ENCODE measurements at places on chromosomes 5 and 9.

- no peak for DNase-seq
Measured at GRCh38 chr5:38607930-38608564, 51.6 kb upstream of the LIFR start.

DNA sequence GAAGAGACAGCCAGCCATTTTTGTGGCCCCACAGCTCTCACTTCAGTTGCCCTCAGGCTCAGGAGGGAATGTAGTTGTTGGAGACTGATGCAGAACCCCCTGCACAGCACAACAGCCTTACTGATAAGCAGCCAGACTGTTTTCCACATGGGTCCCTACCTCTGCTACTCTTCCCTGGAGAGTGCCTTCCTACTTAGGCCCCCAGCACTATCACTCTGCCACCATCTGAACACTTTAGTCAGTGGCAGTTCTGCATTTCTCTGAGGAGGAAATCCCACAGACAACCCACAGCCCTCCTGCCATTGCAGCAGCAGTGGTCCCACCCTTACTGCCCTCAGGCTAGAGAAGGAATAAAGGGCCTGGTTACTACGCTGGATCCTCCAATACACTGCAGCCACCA, 61.8 kb upstream of the PTPRD start:
- DNase-seq = no peak

DNA sequence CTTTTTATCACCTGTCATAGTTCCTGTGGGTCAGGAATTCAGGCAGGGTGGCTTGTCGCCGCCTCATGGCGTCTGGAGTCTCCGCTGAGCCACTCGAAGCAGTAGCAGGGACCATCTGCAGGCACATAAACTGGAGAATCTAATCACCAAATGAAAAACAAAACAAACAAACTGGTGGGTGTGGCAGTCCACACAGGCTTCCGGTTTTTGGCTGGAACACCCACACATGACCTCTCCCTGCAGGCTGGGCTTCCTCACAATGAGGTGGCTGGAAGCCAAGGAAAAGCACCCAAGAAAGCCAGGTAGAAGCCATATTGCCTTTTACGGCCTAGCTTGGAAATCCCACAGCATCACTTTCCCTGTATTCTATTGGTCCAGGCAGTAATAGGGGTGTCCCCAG, 197.0 kb downstream of the SYK start:
- no peak for DNase-seq

DNA sequence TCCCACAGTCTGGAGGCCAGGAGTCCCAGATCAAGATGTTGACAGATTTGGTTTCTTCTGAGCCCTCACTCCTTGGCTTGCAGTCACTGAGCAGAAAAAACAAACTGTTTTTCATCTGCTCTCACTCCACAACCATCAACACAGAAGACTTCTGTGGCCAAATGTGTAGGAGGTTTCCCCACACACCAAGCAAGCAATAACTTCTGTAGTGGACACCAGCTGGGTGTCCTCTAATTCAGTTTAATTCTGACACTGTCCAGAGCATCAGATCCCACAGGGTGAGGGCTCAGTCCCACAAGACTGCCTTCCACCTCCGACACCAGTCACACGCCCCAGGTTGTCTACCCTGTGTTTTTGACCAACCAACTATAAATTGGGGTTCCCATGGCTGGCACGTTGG, 209.9 kb downstream of the AOPEP start:
- no peak for DNase-seq

DNA sequence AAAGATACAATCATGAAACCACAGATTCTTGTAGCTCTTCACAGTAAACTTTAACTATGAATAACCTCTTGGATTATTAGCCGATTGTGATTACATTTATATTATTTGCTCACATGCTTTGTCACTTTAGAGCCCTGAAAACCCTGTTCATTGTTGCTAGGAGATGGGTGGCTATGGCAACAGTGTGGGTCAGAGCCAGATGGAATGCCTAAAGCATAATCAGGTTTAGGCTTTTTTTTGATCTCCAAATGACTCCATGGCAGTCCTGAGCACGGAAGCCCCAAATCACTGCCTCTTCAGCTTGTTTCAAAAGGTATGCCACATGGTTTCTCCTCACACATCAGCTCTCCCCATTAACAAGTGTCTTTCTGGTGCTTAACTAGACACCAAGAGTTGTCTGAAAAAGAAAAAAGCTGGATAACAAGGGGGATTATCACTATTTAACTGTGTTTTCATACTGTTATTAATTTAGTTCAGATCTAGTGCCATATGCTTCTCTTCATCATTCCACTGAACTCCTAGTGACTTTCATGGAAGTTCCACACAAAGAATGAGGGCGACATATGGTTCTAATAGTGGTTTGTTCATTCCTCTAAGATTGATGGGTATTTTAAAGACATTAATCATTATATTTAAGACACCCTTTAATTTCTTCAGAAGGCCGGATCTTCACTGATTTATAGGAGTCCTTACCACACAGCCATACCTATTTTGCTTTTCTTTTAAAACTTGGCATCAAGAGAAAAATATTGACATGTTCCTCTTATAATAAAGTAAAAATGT, 88.8 kb upstream of the PAM start:
- no peak for DNase-seq

DNA sequence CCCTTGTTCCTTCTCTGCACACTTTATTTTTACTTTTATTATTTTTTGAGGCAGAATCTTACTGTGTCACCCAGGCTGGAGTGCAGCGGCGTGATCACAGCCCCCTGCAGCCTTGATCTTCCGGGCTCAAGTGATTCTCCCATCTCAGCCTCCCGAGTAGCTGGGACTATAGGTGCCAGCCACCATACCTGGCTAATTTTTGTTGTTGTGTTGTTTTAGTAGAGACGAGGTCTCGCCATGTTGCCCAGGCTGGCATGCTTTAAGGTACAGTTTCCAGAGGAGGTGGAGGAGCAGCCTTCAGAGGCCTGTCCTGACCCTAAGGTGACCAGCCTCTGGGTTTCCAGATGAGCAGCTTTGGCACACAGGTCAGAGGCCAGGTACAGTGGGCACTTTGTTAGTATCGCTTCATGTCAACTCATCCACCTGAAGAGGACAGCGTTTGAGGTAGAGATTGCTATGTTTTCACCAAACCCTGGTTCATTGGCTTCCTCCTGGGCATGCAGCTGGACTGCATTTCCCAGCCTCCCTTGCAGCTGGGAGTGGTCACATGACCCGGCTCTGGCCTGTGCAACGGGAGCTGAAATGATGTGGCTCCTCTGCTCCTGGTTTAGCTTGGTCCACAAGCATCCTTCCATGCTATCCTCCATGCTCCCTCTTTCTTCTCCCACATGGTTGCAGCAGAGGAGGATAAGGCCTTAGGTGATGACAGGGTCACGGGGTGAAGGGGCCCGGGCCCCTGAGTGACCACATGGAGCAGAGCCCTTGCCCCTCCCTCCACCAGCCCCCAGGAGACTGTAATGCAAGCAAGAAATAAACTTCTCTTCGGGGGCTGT, 139.3 kb upstream of the IER5L start:
- no peak for DNase-seq

Data from stimulated activated CD8-positive, alpha-beta memory T cell treated with anti-CD3 and anti-CD28 coated beads, Interleukin-2, amount 100 ng/mL, for 48 hours (primary cell).